ENCODE measurements at places on chromosomes 2 and 18.
A peak's percentile ranks its signal among the peaks of the same experiment; 100 is the strongest.

DNA sequence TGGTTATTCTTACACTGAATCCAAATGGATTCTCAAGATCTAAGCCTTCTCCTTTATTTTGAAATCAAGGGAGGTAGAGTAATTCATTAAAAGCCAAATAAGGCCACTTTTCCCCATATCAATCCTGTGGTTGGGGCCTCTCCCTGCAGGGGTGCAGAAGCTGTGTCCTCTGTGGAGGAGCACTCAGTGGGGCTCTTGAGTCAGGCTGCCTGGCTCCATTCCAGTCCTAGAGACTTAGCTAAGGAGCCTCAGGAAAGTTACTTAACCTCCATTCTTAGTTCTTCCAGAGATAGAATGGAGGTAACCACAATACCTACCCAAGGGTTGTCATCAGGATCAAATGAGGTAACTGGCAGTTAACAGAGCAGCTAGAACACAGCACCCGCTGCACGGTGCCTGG is 564.3 kb downstream of the CMPK2 start:
- DNase-seq = no peak

GRCh38 chr2:25265802-25266201 is 75.9 kb downstream of the DNMT3A start:
- DNase-seq = no peak

DNA sequence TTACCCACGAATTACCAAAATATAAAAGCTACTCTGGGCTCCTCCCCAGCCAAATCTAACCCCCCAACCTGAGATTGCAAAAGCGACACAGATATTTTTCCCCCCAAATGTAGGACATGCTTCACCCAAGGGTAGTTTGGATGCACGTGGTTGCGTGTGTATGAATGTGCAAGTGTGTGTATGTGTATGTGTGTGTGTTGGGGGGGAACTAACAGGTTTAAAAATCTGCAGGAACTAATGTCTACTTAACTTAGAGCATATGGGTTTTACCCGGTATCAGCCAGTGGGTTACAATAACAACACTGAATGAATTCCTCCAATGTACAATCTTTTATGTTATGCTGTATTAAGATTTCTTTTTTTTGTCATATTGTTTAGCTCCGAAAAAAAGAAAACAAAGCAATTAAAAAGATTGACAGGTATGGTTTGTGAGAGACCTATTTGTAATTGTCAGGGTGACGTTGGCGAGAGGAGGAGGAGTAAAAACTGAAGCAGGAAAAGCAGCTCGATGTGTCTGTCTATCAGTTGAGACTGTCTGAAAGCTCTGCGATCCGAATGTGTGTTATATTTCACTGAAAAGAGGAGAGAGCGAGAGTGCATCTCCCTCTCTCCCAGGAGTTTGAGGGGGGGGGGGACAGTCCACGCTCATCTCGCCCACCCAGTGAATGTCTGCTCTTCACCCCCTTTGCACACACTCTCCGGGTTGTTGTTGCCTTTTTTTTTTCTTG is at the start of gene TSHZ1:
TSS of gene TSHZ1 (plus strand) at position 524 of the 728 bp plus-strand sequence. CDS start 1,080 bp downstream, outside the sequence.
- DNase-seq = peak; percentile 69

DNA sequence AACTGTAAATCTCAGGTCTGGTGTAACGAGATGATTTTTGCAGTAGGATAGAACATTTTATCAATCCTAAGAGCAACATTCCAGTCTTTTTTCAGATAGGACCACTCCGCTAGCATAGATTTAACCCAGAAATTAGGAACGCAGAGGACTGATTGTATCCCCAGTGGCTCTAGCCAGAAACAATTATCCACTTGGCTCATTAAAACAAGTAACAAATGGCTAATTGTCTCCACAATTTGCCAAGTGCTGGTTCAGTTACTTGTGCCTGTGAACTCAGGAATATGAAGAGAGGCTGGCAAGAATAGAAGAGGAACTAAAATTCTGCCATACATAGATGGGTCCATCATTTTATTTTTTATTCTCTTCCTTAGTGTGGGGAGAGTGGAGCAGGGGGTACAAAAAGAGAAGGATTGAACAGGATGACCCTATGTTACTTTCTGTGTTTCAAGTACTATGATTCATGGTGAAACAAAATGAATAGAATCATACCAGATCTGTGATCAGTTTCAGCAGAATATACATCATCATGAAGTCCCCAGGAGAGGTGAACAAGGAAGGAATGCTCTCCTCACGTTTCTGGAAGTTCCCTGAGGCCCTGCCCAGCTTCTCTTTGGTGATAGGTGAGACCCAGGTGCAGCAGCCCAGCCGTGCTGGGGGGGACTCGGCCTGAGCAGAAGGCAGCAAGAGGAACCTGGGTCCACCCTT is 121.6 kb downstream of the ARL4C start:
- DNase-seq = no peak

DNA sequence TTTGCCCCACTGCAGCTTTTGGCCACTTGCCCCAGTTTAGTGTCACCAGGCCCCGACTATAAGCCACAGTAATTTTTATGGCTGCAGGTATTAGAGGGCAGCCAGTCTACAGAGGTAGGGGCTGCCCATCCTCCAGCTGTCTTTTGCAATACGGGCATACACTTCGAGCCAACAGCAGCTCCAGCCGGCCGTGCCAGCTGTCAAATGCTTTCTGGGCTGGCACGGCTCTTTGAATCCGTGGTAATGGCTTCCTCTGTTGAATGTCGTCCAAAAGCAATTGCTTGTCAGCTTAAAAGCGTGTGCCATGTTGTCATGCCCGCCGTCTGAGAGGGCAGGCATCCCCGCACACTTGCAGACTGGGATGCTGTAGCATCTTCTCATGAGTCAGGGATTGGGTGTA is 41.3 kb downstream of the BCL2L11 start:
- peak; percentile 68 for DNase-seq

DNA sequence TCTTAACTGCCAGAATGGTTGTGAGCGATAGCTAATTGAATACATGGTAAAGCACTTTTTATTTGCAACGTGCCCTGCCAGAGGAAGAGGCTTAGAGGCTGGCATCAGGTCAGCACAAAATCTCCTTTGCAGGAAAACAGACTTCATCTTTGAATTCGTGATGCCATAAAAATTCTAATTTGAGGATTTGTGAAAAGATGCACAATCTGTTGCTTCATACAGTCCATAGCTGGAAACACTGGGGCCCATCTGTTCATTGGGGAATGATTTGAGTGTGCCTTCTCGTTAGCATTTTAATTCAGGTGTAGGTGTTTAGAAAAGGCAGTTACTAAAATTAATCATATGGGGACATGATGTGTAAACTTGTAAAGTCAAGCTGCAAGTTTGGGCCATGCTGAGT is 876.0 kb downstream of the SLC4A3 start:
- DNase-seq = no peak

DNA sequence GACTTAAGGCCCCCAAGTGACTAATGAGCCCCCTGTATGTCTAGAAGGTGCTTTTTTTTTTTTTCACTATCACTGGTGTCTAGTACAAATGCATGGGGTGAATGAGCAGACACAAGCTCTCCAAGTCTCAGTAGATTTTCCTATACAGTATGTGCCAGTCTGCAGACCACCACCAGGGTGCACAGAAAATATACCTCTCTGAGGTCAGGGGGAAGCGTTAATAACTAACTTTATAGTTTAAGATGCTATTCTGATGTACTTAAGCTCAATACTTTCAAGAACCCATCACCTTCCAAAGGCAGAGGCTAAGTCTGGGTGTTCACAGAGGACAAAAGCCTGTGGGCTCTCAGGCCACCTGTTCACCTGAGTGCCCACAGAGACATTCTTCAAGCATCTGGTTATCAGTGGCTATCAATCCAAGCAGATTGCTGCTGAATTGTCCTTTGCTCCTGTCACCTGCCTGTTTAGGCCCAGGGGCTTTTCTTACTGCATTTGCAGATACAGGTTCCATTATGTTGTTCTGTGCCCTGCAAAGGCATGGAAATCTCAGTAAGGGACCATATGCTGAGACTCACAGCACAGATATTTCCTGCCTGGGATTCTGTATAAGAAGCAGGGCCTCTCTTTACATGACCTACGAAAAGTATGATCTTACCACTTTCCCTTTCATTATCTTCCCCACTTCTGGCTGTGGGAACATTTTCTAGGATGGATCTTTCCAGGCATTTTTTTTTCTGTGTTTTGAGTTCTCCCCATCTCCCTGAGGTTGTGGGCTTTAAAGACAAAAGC is 534.6 kb downstream of the TNS1 start:
- DNase-seq = no peak

GRCh38 chr2:108270768-108271506 is 17.8 kb upstream of the SULT1C2 start:
- no peak for DNase-seq

GRCh38 chr2:143458258-143459190 is 329.3 kb downstream of the ARHGAP15 start:
- DNase-seq = no peak

DNA sequence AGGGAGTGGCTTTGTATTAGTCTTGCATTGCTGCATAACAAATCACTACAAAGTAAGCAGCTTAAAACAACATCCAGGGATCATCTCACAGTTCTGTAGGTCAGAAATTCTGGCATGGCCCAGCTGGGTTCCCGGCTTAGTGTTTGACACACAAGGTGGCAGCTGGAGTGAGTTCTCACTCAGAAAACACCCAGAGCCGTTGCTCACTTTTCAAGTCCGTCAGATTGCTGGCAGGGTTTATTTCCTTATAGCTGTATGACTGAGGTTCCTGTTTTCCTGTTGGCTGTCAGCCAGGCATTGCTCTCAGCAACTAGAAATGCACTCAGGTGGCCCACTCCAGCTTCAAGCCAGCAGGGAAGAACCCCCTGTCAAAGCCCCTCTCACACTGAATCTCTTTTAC is 324.1 kb downstream of the CCDC178 start:
- peak; percentile 66 for DNase-seq

- peak; percentile 60 for DNase-seq
Measured at GRCh38 chr2:111121028-111121827, 514 bp downstream of the BCL2L11 start.

DNA sequence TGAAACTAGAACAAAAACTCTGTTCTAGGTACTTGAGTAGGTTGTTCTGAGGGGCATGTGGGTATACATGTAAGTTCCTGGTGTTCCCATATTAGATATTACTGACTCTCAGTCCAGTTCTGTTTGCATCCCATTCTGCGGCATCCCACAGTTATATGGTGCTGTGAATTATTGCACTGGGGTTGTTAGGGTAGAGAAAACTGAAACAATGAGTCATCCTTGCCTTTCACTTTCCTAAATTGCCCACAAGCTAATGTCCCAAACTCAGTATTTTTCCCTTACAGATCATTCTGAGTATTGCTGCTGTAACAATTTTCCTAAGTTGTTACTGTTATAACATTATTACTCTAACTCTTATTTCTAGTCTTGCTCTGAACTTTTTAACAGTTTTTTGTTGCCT is 3.0 kb downstream of the WDR75 start:
- no peak for DNase-seq

DNA sequence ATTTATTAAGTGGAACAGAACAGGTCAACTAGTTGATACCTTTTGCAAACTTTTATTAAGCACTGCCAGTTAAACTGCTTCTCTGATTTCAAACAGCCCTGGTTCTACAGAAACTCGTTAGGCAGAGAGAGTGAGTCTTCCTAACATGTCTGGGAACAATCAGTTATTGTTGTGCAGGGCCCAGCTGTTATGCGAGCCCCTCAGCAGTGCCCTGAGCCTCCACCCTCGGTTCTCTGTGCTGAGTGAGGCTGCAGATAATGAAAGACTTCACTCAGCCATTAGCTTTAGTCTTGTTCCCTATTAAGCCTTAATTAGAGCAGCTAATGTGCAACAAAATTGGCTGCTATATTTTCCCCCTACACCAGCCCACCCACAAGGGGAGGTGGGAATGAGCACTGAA is 39.6 kb downstream of the KCTD18 start:
- DNase-seq = no peak

GRCh38 chr2:85978883-85979780 is 90.3 kb upstream of the ST3GAL5 start:
- DNase-seq = no peak

GRCh38 chr2:2270808-2271415 is 60.2 kb downstream of the MYT1L start:
- no peak for DNase-seq

DNA sequence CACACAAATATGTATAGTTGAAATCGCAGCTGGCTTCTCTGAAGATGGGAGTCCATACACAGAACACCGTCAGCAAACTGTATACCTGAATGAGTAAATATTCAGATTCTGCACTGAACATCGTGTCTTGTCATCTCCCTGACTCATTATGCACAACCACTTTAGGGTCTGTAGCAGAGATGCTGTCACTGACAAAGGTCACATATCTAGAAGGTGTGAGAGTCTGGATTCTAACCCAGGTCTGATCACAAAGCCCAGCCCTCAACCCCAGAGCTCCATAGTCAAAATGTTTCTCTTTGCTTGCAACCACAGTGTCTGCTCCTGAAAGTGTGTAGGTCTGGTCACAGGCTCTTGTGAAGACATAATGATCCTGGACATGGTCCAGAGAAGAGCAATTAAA is 78.3 kb upstream of the PAX8 start:
- DNase-seq = no peak

- no peak for DNase-seq
Measured at GRCh38 chr2:144429396-144430112, 90.4 kb downstream of the ZEB2 start.

- no peak for DNase-seq
Measured at GRCh38 chr2:237097326-237097910, 11.7 kb downstream of the COPS8 start.

DNA sequence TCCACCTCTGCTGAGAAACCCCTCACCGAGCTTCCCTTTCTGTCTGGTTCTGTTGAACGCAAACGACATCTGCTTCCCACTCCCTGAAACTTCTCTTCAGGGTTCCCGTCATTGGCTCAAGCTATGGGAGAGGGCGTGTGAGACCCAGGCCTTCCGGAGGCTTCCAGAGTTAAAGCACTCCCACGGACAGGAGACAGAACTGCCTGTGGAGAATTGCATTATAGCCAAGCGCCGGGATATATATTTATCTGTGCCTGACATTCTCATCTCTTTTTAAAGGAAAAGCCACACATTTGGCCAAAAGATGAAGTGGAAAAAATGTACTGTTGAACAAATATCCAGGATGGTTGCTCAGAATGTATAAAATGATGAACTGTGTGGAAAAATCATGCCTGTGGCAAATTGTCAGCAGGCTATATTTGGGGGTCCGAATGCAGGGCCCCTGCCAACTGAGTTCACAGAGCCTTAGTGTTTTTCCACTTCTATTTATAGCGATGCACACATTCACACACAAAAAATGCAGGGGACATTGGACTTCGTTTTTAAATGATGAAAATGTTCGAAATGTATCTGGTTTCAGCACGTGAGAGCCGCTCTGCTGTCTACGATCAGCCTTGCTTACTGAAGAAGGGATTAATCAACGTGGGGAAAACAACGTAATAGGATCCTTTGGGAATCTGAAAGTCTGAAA is 59.5 kb downstream of the E2F6 start:
- no peak for DNase-seq

- DNase-seq = no peak
Measured at GRCh38 chr2:234427081-234428061, 69.5 kb downstream of the ARL4C start.

DNA sequence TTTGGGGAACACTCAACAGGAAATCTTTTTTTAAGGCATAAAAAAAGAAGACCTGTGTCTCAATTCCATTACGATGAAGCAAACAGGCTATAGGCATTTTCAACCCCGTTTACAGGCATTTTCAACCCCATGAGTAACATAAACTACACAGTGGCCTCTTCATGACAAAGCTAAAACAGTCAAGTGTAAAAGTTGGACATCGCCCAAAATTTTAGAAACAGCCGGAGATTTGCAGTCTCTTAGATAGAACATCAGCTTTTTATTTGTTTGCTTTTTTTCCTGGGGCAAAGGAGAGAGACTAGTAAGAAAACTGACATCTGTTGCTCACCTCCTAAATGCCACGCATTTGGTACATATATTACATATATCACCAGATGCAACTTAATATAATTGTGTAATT is 173.7 kb downstream of the CMPK2 start:
- DNase-seq = no peak
